ENCODE measurements at places on chromosomes 4 and X.
A peak's percentile ranks its signal among the peaks of the same experiment; 100 is the strongest.

DNA sequence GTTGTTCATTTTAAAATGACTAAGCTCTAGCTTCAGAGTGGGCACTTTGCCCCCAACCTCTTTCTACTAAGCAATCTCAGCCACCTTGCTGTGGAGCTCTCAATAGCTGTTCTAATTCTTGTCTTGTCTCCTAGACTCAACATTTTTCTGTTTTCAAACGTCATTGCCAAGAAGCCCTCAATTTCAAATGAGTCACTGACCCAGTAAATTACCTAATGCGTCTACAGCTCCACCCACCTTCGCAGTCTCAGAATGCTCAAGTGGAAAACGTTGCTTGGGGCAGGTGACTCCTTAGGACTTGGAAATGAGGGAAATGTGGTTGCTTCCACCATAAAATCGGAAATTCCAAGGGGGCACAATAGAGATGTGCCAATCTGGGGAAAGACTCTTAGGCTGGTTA lies 59.0 kb downstream of the ING2 start:
- no peak for DNase-seq

- DNase-seq = no peak
Observed at GRCh38 chr4:24595659-24596058, 11.3 kb upstream of the DHX15 start.

DNA sequence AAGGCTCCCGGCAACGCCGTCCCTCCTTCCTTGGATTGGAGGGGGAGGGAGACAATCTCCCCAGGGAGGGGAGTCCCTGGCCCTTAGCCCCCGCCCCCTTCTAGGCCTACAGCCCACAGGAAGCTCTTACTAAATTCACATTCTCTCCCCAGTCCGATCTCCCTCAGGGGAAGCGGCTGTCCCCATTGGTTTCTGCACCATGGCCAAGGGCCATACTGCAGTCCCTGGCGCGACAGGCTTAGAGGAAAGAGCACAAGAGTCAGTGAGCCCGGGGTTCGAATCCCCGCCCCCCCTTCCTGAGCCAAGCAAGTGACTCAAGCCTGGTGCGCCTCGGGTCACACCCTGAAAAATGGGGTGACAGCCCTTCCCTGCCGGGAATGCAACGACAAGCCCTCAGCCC lies 1.1 kb downstream of the ABLIM2 start:
- DNase-seq = no peak

GRCh38 chr4:106809076-106809475 lies 227.0 kb downstream of the DKK2 start:
- no peak for DNase-seq

DNA sequence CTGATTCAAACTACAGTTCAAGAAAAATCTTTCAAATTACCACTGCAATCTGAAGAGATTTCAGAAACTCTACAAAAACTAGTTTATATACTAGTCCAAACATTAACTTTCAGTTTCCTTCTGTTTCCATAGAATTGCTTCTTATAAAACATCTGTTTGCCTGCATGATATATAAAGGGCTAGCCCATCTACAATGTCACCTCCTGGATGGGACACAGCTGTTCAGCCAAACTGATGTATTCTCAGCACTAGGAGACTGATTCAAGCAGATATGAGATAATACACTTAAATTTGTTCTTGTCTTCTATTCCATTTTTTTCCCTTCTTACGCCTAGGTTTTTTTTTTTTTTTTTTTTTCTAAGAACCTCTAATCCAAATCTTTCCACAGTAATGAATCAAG lies 1569.7 kb upstream of the IGFBP7 start:
- no peak for DNase-seq

GRCh38 chrX:40423299-40423698 lies 157.5 kb upstream of the ATP6AP2 start:
- DNase-seq = no peak

GRCh38 chr4:26826721-26827120 lies 33.9 kb upstream of the STIM2 start:
- no peak for DNase-seq

GRCh38 chrX:70480660-70481018 lies 36.0 kb downstream of the DLG3 start:
- DNase-seq = no peak

DNA sequence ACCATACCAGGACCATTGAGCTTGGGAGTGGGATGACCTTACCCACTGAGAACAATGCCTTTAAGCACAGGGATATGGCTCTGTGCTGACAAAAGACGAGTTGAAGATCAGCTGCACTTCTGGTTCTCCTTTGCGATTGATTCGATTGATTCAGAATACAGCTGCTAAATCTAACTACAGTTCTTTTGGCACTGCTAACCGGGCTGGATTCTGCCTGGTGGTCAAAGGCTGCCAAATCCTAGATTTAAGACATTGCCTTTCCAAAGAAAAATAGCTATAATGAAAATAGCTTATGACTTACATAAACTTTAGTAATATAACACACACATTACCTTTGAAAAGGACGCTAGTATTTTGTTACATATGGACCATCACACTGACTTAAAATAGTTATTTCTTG lies 18.3 kb downstream of the RAP2C start:
- DNase-seq = no peak

GRCh38 chr4:55032788-55033187 lies 92.6 kb downstream of the KDR start:
- DNase-seq = no peak

DNA sequence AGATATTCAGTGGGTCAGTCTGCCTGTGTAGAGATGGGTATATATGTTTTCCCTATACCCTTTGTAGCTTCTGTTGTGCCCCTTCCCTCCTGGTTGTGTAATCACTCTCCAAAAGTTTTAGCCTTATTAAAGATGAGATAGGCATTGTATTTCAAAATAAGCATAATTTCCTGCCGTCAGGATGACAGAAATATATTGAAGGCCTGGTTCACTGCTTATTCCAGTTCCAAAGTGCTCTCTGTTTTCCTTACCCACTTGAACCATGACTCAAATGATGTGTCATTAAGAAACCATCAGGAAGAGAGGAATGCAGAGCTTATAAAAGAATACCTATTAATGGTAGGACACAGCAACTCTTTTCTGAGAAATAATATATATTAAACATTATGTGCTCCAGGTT lies 178.5 kb downstream of the GABRB1 start:
- DNase-seq = no peak

GRCh38 chrX:10415306-10416001 lies 204.9 kb downstream of the MID1 start:
- no peak for DNase-seq

GRCh38 chr4:137345597-137345996 lies 186.7 kb downstream of the PCDH18 start:
- DNase-seq = no peak

DNA sequence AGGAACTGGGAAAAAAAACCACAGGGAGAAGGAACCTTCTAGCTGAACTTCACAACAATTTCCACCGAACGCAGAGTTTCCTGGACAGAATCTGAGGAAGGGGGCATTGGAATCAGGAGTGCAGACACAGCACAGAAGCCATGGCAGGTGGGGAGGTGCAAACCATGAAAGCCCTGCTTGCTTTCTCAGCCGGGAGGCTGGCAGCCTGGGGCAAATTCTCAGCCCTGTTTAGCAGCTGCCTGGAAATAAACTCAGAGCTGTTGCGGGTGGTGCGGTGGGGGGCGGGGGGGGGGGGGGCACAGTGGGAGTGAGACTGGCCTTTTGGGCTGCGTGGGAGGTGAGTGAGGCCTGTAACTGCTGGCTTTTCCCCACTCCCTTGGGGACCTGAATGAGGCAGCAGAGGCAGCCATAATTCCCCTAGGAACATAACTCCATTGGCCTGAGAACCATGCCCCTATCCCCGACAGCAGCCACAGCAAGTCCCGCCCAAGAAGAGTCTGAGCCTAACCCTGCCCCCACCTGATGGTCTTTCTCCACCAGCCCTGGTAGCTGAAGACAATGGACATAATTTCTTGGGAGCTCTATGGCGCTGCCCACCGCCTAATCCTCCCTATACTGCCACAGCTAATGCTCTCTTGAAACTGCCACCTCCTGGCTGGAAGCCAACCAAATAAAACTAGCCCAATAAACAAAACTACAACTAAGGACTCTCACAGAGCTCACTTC lies 176.3 kb downstream of the FAM13A start:
- DNase-seq = no peak

- DNase-seq = no peak
Observed at GRCh38 chr4:55312489-55313101, 33.4 kb upstream of the SRD5A3 start.

DNA sequence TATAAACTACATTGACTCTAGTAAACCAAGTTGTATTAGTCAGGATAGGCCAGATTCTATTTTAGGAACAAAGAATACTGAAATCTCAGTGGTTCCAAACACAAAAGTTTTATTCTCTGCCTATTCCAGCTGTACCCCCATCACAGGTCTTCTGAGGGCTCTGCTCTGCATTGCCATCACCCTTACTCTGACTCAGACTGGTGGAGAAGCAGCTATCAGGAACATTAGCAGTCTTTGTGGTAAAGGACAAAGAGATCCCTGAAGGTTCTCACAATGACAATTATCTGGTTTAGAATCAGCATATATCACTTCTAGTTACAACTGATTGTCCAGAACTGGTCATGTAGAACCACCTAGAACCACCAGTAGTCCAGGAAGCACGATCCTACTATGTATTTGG lies 251.1 kb downstream of the GLUD2 start:
- DNase-seq = no peak

GRCh38 chr4:5730436-5730835 lies 19.4 kb downstream of the EVC start:
- no peak for DNase-seq

GRCh38 chr4:1300466-1301455 lies 11.1 kb downstream of the MAEA start:
- no peak for DNase-seq

DNA sequence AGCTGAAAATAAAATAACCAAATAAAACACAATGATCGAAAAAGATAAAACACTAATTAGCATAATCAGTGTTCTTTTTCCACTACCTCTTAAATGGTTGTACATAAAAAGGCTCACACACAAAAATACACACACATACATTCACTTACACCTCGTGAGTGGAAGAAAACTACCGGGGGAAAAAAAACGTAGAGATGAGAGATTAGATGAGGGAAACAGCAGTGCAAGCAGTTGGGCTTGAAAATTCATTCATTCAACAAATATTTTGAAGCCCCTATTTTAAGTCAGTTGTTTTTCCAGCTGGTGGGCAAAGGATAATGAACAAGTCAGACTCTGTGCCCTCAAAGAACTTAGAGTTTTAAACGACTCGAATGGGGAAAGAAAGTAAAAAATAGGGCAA lies 1.0 kb downstream of the TBCK start:
- no peak for DNase-seq

DNA sequence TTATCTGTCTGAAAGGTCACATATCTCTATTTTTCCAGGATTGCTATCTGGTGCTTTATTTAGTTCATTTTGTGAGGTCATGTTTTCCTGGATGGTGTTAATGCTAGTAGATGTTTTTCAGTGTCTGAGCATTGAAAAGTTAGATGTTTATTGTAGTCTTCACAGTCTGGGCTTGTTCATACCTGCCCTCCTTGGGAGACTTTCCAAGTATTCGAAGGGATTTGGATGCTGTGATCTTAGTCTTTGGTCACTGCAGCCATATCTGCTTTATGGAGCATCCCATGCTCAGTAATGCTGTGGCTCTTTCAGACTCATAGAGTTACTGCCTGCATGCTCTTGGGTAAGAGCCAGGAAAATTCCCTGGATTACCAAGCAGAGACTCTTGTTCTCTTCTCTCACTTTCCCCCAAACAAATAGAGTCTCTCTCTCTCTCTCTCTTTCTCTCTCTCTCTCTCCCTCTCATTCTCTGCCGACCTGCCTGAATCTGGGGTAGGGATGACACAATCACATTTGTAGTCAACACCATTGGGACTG lies 130.0 kb downstream of the AR start:
- DNase-seq = no peak

- no peak for DNase-seq
Observed at GRCh38 chr4:28639747-28640146, 1779.1 kb downstream of the STIM2 start.

GRCh38 chr4:147546349-147546748 lies 65.5 kb downstream of the EDNRA start:
- no peak for DNase-seq

- no peak for DNase-seq
Observed at GRCh38 chrX:112822892-112823291, 17.7 kb downstream of the AMOT start.

GRCh38 chrX:57596109-57596508 lies 4.3 kb downstream of the ZXDB start:
- no peak for DNase-seq

GRCh38 chr4:74217365-74217764 lies 59.4 kb downstream of the MTHFD2L start:
- DNase-seq = no peak

DNA sequence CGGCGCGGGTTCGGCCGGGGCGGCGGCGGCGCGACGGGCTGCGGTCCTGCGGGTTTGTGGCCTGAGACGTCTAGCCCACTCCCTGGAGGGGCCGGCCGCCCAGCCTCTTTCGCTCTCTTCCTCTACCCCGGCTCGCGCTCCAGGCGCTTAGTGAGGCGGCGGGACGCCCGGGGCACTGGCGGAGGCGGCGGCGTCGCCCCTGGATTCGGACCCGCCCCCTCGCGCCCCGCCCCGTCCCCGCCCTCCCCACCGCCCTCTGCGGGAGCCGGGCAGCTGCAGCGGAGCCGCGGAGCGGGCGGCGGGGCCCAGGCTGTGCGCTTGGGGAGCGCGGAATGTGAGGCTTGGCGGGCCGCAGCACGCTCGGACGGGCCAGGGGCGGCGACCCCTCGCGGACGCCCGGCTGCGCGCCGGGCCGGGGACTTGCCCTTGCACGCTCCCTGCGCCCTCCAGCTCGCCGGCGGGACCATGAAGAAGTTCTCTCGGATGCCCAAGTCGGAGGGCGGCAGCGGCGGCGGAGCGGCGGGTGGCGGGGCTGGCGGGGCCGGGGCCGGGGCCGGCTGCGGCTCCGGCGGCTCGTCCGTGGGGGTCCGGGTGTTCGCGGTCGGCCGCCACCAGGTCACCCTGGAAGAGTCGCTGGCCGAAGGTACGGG lies at the start of gene BMP2K:
BMP2K (plus strand) TSS at position 272 of the 650 bp plus-strand sequence; CDS start at position 466, 194 bp downstream.
- peak; percentile 56 for DNase-seq

GRCh38 chrX:41045960-41046567 lies 39.2 kb upstream of the USP9X start:
- DNase-seq = no peak

DNA sequence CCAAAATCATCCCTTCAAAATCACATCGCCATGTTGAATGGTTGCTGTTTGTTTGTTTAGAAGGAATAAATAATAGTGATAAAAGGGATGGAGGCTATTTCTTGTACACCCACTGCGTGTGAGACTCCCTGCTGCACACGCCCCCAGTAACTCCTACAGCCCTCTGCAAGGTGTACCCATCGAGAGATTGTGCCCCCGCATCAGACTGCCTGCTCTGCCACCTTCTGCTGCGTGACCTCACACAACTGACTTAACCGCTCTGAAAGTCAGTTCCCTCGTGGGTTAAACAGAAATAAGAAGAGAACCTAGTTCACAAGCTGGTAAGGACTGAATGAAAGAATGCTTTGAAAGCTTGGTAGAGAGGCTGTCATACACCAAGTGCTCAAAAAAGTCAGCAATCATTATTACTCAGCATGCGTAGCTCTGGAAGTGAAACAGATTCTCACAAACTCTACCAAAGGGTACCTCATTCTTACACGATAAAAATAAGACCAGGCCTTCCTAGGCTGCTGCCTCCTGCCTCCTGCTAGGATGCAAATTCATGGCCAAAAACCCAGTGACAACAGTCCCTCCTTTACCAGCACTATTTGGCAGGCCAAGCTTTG lies 147.1 kb downstream of the CPEB2 start:
- no peak for DNase-seq

GRCh38 chr4:15343000-15343399 lies 84.8 kb upstream of the C1QTNF7 start:
- DNase-seq = no peak

Measured in stimulated activated CD4-positive, alpha-beta T cell treated with anti-CD3 and anti-CD28 coated beads, Interleukin-15, amount 100 ng/mL, for 48 hours (primary cell).